ENCODE measurements at places on chromosomes 11 and 22.

GRCh38 chr11:63547061-63547460 lies 10.5 kb downstream of the PLAAT4 start:
- DNase-seq, result no peak

DNA sequence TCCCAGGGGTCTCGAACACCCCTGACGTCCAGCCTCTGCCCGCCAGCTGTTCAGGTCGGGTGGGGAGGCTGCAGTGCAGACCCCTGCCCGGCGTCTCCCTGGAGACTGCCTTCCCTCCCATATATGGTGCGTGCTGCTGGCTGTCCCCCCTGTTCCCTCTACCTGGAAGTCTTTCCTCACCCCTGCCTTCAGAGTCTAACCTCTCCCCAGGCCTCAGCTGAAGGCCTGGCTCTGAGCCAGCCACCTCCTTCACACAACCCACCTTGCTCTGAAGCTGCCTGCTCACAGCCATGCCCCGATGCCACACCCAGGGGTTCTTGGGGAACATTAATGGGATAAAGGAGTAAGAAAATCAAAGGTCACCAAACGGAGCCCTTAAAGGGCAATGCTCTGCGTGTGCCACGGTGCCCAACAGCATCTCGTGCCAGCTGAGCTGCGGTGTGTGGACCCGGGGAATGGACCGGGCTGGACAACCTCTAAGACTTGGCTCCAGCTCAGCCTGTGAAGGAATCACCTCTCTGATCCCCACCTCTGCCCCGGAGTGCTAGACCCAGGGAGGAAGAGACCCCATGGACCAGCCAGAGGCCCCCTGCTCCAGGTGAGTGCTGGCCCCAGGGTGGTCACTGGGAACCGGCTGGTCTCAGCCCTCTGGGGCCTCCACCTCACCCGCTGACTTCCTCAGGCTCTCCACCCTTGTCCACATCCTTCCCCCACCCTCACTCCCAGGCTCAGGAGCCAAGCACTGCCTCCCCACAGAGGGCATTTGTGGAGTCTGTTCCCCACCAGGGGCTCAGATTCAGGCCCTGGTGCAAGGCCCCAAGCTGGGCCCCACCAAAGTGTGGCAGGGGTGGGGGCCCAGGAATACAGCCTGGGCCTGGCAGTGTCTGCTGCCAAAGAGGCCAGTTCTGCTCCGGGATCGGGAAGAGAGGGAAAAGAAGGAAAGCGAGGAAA lies at the start of gene NLRP6:
NLRP6 (plus strand) TSS at position 407 of the 951 bp plus-strand sequence; CDS start at position 570, 163 bp downstream.
- no peak for DNase-seq

- DNase-seq, result no peak
Observed at GRCh38 chr11:23206741-23207336, 346.6 kb upstream of the CCDC179 start.

- DNase-seq, result no peak
Observed at GRCh38 chr22:46660604-46661201, 40.5 kb downstream of the GRAMD4 start.

- no peak for DNase-seq
Observed at GRCh38 chr22:16932577-16932976, 75.4 kb downstream of the GAB4 start.

GRCh38 chr11:76047231-76047630 lies 159.1 kb downstream of the WNT11 start:
- DNase-seq, result no peak

GRCh38 chr11:100867606-100868005 lies 180.5 kb downstream of the ARHGAP42 start:
- no peak for DNase-seq

Data from stimulated activated CD8-positive, alpha-beta memory T cell treated with anti-CD3 and anti-CD28 coated beads, Interleukin-15, amount 100 ng/mL, for 48 hours (primary cell).